ENCODE measurements at places on chromosomes 16 and 17. TPM values are rescaled to one million over a fixed set of nuclear protein-coding genes. Genes with fewer than 3 reads are reported as not detected.

The NACA2 gene
- not detected for total RNA-seq

- no peaks in the 10 kb centered on the region for H3K27me3 ChIP-seq
- no peak overlapping the region for H3K4me3 ChIP-seq
- no peaks in the 10 kb centered on the region for H3K4me1 ChIP-seq
- no peaks in the 10 kb centered on the region for H3K36me3 ChIP-seq
Measured at GRCh38 chr17:39138431-39139160, 12.8 kb downstream of the PLXDC1 start.

GRCh38 chr17:20791626-20792025 lies 212.1 kb downstream of the CDRT15L2 start:
- H3K36me3 ChIP-seq, result no peaks in the 10 kb centered on the region
- no peak overlapping the region for H3K4me3 ChIP-seq
- H3K4me1 ChIP-seq, result no peaks in the 10 kb centered on the region
- no peak for DNase-seq

- no peaks in the 10 kb centered on the region for H3K36me3 ChIP-seq
- DNase-seq, result no peak
- no peak overlapping the region for H3K4me3 ChIP-seq
- no peaks in the 10 kb centered on the region for H3K27me3 ChIP-seq
- no peaks in the 10 kb centered on the region for H3K4me1 ChIP-seq
Measured at GRCh38 chr17:41943492-41943891, 13.1 kb downstream of the ODAD4 start.

- no peak for DNase-seq
- no peaks in the 10 kb centered on the region for H3K27me3 ChIP-seq
- H3K4me1 ChIP-seq, result no peaks in the 10 kb centered on the region
- no peak overlapping the region for H3K27ac ChIP-seq
Measured at GRCh38 chr17:65756760-65757159, 195.3 kb upstream of the AXIN2 start.

DNA sequence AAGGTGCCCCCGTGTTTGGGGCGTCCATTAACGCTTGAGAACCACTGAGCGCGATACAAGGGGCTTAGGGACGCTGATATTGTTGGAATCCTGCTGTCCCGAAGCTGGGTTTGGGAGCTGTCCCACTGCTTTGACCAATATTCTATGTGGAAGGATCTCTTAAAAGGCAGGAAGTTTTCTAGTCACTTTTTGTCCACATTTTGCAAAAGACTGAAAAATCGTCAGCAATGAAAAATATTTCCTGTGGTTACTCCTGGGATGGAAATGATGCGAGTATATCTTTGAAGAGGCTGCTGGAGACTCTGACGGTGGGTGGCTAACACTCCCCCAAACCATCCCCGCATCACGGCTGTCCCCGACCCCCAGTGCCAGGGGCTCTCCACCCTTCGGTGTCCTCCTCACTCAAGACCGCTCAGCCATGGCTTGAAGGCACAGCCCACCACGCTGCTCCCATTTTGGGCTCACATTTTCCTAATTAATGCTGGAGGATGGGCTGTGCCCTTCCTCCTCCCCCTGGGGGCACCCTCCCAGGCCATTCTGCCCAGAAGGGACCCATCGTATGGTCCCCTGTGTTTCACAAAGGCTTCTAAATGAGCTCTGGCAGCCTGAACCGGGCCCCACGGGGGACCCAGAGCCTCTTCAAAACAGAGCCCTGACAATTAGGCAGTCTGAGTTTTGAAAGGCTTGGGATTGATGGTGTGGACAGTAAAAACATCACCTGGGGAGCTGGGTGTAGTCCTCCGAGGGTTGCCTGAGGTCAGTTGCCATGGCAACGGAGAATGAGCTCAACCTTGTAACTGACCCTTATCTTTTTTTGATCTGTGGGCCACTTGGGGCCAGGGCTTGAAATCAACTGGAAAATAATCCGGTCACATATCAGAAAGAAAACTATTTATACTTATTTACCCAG lies 158.6 kb downstream of the C16orf78 start:
- H3K27ac ChIP-seq, result peak overlapping the region; percentile 47
- no peak overlapping the region for H3K4me3 ChIP-seq
- H3K4me1 ChIP-seq, result peaks cover 7% of the 10 kb centered on the region
- no peaks in the 10 kb centered on the region for H3K36me3 ChIP-seq
- DNase-seq, result no peak

All from endodermal cell (in vitro differentiated cells).